Dorsolateral prefrontal cortex (tissue), 122 donors: ENCODE measurements at places on chromosomes 1 and 21.

DNA sequence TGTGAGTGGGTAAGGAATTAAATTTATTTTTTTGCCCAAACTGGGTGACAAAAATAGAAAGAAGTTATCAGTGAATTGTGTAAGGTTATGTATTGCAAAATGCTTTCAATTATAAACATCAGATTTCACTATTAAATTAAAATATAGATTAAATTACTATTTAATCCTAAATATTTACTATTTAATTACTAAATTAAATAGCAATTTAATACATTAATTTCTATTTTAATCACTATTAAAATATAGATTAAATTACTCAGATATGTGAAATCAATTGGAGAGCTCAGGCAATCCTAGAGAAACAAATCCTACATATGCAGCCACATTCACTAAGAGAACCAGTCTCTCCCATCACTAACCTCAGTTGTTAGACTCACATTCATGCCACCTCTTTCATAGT, 2075.8 kb downstream of the MRPL39 start:
- no peak for DNase-seq

GRCh38 chr1:1356796-1357401, 1.5 kb downstream of the MXRA8 start:
- no peak for DNase-seq

DNA sequence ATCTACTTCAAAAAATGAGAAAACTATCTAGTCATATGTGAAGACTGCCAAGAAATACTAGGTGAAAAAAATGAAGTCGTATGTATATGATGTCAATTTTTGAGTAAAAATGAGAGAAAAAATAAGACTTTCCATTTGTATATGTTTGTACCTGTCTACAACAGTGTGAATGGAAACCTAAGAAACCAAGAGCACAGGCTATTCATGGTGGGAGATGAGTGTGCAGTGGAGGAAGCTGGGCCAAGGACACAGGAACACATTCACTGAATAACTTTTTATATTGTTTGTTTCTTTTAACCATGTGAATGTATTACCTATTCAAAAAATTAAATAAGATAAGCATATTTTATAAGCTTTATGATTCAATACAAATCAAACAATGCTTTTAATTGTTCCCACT, 67.0 kb downstream of the ERO1B start:
- no peak for DNase-seq

DNA sequence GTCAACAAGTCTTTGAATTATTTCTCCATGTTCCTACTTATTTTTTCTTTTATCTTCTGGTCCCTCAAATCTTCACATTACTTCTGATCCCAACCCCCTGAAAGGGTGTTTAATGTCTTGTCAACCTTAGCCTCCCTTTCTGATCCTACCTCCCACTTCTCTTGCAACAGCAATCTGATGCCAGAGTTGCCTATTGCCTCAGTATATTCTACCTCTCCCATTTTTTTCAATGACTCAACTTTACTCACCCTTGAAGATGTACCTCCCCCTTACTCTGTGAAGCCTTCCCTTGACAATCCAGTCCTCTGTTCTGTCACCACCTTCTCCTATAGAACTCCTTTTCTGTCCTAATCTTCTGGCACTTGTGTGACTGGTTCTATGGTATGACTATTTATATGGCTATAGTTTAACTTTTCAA, 99.5 kb upstream of the CD55 start:
- DNase-seq: no peak

GRCh38 chr1:172719066-172719627, 60.2 kb downstream of the FASLG start:
- DNase-seq: no peak

GRCh38 chr1:246199086-246199645, 307.9 kb downstream of the SMYD3 start:
- no peak for DNase-seq

DNA sequence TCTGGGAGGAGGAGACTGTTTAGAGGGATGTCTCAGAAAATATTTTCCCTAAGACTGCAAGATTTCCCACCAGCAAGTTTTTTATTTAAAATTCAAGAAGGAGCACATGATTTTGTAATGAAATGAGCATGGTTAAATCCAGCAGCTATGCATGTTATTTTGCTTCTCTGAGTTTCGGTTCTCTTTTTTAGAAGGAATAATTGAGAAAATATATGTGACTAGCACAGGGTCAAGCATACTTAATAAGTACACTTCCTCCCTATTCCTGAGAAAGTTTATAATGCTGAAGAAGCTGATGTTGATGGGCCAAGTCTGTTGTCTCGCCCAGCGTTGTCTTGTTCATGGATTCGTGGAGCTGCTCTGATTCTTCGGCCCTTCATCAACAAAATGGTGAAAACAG, 51.2 kb downstream of the EXO1 start:
- no peak for DNase-seq

DNA sequence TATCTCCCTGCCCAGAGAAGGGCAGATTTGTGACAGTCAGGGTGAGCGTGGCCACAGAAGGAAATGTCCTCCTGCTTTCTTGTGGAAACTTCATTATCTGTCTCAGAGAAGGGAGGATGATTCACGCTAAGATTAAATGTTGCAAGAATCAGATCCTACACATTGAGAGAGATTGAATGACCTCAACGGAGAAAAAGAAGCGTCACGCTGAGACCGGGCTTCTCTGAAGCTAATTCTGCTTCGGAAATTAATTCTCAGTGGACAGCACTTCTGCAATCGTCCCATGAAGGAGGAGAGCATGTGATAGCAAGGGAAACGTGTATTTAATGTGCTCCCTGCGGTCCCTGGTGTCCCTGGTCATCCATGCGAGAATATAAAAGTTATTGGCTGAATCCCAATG, 19.8 kb upstream of the C1orf21 start:
- no peak for DNase-seq

DNA sequence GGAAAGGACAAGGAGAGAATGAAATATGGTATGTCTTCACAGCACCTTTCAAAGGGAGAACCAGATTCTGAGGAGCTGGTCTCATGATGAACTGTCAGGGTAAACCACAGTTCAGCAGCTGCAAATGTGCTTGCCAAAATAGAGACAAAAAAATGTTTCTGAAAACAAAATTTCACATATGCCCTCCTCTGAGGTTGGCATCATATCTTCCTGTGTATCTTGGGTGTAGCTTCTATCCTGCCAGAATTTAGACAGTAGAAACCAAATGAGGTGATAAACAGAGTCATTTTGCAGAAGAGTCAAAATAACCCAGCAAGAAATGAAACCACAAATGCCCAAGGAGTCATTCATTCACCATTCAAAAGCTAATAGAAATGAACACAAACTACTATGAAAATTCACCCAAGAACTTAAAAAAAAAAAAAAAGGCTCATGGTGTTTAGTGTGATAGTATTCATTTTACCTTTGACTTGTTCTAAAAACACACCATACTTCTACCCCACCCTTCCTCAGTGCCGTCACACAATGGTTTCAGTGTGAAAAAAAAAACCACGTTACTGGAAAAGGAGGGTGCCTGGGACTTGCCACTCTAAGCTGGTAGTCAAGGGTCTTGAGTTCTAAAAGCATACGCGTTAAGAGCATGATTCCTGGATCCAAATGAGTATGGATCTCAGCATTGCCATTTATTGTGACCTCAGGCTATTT, 18.5 kb downstream of the SELL start:
- DNase-seq: no peak

DNA sequence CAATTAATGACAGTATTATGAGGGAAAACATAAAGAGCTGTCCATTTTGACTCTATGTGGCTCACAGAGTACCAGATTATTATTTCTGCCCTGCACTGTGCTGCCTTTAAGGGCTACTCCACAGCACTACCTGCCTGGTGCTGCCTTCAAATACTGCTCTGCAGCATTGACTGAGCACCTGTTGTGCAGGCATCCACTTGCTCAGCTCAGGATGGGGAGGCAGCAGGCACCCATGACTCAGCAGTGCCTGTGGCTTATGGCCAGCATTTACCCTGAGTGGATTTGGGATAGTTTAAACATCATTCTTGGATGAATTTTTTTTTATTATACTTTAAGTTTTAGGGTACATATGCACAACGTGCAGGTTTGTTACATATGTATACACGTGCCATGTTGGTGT, 953 bp upstream of the KPRP start:
- DNase-seq: no peak

- no peak for DNase-seq
Observed at GRCh38 chr1:33396188-33397124, 34.4 kb downstream of the PHC2 start.

- no peak for DNase-seq
Observed at GRCh38 chr1:86965012-86965826, 50.8 kb downstream of the HS2ST1 start.

DNA sequence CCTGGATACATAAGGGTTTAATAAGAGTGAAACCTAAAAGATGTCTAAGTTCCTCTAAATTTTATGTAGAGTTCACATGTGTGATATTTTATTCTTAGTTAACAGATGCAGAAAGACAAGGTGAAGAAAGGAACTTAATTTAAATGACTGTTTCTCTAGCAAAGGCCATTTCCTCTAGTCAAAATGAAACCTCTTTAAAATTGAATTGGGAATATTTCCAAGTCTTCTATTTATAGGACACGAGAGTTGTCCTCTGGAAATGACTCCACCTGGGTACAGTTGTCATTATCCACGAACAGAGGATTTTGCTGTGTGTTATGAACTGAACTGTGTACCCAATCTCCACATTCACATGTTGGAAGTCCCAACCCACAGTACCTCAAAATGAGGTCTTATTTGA, 64.5 kb upstream of the KCNK1 start:
- no peak for DNase-seq

DNA sequence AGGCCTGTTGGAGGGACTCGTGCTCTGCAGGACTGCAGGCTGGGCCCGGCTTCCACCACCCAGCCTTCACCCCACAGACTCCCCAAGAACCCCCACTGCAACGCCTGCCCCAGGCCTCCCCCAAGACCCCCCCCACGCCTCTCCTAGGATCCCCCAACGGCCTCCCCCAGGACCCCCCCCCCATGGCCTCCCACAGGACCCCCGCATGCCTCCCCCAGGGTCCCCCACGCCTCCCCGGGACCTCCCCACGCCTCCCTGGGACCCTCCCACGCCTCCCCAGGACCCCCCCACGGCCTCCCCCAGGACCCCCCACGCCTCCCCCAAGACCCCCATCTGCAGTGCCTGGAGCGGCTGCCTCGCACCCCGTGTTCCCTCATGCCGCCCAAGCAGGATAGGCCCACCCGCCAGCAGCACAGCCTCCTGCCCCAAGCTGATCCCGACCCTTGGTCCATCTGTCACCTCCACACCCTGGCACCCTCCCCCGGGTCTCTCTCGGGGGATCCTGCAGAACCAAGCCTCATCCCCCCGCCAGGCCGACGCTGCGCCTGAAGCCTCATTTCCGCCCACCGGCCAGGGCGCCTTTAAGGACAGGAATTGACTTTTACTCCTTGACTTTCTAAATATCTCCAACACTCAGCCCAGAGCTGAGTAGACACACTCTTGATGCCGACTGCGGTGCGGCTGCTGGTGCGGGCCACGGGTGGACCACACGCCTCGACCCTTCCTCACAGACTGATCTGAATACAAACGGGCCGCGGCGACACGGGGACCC, 14.1 kb upstream of the RNF223 start:
- peak; percentile 34 for DNase-seq

DNA sequence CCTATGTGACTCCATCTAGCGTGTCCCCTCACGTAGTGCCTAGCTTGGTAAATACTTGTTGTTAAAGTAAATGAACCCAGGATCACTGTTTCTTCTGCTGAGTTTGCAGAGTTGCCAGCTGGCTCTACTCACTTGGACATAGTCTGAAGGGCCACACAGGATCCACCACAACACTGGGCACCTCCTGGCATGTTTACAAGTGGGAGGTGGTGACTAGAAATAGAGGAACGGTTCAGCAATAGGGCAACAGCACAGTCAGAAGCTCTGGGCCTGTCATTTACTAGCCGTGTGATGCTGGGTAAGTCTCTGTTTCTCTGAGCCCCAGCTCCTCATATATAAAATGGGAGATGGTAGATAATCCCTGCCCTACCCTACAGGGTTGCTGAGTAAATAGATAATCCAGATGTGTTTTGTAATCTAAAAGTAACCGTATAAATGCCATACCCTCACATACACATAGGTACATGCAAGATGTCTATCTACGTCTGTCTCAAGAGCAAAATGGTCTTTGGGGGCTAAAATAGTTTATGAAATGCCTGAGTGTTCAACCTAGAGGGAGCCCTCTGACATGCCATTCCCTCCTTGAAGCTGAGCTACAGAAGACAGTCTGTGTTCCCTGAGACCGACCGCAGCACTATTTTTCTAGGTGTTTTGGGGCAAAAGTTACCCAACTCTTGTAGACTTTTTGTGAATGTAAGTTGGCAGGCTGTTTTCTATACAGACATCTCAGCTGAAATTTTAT, 20.5 kb downstream of the RNF220 start:
- DNase-seq: no peak

GRCh38 chr1:35572296-35572695, 818 bp upstream of the TFAP2E start:
- no peak for DNase-seq
